Ascending aorta (tissue), 2 donors: ENCODE measurements at places on chromosomes 4 and X.

DNA sequence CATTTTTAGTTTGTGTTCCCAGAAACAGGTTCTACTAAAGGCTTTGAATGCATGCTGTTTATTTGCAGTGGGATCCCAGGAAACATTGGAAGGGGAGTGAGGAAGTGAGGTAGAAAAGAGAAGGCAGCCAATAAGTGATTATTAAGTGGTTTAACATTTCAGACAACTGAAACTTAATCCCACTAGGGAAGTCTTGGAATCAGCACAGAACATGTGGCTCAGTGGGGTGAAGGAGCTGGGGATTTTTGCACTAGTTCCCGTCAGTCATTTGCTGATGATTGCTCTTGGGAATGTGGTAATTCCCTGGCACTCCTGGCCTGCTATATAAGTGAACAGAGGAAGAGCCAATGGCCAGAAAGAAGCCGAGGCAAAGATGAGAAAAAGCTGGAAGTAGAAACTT, 1053.0 kb upstream of the IGFBP7 start:
- no peak for DNase-seq

GRCh38 chr4:124135409-124135813, 577.1 kb downstream of the ANKRD50 start:
- no peak for DNase-seq

DNA sequence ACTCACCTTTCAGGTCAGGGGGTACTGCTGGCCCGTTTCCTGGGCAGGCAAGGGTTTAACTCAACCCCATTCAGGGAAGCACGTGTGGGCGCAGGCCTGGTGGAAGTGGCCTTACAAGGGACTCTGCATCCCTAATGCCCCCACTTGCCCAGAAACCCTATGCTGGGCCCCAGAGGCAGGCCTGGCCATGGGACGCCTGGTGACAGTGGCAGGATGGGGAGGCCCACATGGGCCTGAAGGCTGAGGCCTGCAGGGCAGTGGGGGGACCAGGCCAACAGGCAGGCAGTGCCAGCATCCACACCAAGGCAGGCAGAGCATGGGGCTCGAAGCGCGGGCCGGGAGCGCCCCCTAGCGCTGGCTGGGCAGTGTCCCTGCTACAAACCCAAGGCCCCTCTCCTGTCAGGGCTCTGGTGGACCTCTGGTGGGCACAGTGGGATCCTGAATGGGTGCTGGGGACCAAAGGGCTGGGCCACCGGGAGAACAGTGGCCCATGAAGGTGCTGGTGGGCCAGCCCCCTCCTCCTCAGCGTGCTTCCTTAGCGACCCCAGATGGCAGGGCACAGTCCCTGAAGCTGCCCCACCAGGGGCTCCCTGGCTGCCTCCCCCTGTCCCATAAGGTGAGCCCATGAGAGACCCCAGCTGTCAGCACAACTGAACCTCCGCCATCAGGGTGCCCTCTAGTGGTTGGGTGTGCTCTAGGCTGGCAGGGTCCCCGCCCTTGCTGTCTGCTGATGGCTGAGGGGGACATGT, 16.8 kb downstream of the FGFR3 start:
- no peak for DNase-seq

DNA sequence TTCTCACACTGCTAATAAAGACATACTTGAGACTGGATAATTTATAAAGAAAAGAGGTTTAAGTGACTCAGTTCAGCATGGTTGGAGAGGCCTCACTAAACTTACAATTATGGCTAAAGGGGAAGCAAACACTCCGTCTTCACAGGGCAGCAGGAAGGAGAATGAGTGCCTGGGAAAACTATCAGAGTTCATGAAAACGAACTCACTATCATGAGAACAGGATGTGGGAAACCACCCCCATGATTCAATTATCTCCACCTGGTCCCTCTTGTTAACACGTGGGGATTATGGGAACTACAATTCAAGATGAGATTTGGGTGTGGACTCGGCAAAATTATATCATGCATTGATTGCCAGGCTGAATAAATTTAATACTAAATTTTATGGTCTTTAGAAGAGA, 592.7 kb downstream of the GRXCR1 start:
- no peak for DNase-seq

DNA sequence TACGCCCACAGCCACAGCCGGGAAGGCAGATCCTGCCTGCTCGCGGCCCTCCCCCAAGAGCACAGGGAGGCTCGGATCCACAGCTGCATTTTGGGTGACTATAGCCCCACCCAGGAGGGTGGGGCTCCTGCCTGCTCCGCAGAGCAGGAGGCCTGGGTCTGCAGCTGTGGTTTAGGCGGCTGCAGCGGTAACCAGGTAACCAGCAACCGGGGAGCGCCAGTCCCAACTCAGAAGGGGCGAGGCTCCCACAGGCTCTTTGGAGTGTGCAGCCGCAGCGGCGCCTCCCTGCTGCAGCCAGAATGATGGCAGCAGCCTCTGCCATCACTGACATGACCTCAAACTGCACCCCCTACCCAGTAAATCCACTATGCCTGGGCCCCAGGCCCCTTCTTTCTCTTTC, 148.0 kb upstream of the F9 start:
- no peak for DNase-seq

GRCh38 chr4:90844241-90844640, 717.0 kb downstream of the CCSER1 start:
- no peak for DNase-seq

GRCh38 chrX:136574548-136574947, 42.5 kb downstream of the VGLL1 start:
- no peak for DNase-seq

- DNase-seq = no peak
These were observed 91.7 kb downstream of the HPGD start for GRCh38 chr4:174430576-174430975.

DNA sequence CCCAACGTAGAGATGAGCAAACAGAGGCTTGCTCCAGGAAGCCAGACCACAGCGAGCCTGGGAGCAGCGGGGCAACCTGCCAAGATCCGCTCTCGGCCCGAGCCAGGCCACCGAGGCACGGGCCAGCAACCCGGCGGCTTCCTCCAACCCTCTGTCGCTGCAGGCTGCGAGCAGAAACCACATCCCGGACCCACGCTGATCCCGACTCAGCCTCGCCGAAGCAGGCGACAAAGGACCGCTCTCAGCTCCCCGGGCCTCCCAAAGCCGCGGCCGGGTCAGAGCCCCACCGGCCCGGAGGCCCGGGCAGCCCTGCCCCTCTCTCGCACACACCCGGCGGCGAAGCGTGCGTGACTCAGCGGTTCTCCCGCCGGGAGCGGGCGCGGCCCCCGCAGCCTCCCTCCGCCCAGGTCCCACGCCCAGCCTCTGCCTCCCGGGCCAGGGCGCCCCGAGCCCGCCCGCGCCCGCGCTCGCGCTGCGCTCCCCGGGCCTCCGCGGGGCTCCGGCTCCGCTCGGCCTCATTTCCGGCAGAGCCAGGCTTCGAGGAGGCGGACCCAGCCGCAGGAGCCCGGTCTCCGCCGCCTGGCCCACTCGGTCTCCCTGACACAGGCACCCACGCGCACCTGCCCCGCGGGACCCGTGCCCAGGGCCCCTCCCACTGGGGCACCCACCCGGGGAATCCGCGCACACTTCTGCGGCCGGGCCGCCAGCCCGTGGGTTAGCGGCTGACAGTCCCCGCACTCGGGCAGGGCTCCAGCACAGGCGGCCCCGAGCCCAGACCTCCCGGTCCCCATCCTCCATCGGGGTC, 1.7 kb downstream of the PPP2R2C start:
- peak; percentile 61 for DNase-seq

- DNase-seq = no peak
These were observed at the start of gene SLC25A43 for GRCh38 chrX:119398974-119399771. Gene SLC25A43, plus strand, starts transcription at chrX:119399336. Its CDS starts 68 bp downstream, at chrX:119399404.

DNA sequence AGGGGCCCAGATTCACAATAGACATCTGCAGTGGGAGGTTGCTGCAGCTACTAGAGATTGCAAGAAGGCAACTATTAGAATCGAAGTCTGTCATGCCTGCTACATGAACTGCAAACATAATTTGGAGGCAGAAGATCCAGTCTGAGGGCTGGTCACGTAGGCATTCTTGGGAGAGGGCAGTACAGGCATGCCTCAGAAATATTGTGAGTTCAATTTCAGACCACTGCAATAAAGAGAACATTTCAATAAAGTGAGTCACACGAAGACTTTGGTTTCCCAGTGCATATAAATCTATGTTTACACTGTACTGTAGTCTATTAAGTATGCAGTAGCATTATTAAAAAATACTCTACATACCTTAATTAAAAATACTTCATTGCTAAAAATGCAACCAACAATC, 585.8 kb upstream of the FAT1 start:
- DNase-seq = no peak

GRCh38 chr4:39900966-39901365, 76.7 kb downstream of the PDS5A start:
- no peak for DNase-seq

- no peak for DNase-seq
These were observed 4.0 kb upstream of the PDGFRA start for GRCh38 chr4:54224996-54225597.

- DNase-seq = no peak
These were observed 7.6 kb upstream of the AMELX start for GRCh38 chrX:11285651-11286050.

- DNase-seq = no peak
These were observed 33.0 kb downstream of the TACC3 start for GRCh38 chr4:1754336-1754735.

DNA sequence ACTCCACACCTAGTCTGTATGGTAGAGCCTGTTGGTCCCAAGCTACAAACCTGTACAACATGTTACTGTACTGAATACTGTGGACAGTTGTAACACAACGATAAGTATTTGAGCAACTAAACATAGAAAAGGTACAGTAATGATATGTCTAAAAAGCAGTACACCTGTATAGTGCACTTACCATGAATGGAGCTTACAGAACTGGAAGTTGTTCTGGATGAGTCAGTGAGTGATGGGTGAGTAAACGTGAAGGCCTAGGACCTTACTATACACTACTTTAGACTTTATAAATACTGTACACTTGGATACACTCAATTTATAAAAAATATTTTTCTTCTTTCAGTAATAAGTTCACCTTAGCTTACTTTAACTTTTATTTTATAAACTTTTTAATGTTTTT, 104.0 kb downstream of the TMA16 start:
- DNase-seq = no peak

DNA sequence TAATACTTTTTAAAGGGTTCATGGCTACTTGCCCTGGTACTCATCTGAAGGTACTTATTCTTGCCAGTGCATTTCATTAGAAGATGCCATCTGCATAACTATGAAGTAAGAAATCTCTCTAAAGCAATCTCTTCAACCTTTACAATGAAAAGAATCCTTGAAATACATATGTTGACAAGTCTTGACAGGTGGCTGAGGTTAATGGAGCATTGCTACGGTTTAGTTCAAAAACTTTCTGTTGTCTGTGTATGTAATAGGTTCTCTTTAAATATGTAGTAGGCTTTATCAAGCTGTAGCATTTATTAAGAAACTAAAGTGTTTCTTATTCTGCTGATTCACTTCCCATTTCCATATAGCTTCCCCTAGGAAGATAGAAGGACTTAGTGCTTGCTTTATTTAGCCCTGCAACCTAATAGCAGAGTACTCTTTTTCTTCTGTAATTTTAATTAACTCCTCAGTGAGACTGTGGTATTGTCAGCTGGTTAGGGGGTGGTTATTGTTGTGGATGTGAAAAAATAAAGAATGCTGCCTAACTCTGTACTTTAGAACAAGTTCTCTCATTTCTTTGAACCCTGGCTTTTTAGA, 39.3 kb downstream of the SLAIN2 start:
- no peak for DNase-seq

DNA sequence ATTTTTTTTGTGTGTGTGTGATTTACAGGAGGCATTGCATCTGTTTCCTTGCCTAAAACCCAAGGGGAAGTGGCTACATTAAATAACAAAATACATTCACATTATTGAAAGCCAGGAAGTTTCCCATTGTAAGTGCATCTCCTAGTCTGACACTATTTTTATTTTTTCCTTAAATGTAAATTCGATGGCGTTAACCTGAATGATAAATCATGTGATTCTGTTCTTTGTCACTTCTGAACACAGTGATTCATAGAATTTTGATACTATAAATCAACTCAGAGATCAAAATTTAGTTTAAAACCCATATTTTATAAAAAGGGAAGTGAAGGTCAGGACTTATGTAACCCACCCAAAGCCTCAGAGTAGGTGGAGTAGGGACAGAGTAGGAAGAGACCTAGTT, 258.1 kb downstream of the GABRG1 start:
- no peak for DNase-seq

DNA sequence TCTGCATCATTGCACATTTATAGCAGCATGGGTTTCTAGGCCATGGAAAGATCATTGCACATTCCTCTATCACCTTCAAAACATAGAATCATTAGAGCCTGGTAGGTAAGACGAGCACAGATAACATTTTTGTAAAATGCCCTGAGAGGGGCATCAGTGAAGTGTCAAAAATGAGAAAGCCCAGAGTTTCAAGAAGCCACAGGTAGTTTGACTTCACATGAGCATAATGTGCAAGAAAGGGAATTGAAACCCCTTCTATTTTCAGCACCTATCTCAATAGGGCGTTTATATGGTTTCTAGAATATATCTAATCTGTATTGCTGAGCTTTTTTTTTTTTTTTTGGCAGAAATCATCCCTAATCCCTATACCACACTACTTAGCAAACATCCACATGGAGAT, 2441.7 kb downstream of the ARAP2 start:
- no peak for DNase-seq

DNA sequence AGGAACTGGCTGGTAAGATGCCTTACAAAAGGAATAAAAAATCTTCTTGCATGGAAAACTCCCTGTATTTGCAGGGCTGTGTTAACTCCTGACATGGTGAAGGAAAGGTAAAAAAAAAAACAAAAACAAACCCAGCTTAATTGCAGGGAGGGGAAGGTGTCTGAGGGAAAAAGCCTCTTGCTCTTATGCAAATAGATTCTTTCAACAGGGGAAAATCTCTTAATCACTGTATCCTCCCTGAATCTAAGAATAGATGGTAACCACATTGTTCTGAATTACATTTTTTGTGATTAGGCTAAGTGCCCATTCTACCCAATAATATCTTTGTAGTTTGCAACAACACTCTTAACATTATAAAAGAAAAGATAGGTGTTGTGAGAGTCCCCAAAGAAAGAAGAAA, 172.6 kb downstream of the RBM46 start:
- no peak for DNase-seq

DNA sequence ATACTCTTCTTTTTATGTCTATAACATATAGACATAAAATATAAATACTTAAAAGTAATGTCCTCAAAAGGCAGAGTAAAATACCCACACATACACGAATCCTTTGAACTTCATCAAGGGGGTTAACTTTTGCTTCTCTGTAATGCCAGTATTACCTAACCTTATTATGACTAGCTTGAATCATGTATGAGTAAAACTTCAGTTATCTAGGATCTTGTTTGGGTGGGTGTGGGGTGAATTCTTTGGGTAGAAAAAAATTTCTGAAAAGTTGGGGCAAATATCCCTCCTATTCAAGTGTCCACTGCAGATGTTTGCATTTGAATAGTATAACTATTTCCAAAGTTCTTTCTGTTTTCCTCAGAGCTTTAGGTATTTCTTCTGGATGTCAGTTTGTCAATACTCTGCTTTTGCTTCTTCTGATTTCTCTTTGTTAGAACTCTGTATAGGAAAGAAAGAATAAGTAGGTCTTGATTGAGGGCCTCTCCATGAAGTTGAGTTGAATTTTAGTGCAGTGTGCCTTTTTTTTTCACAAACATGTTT, 173.8 kb downstream of the ADGRL3 start:
- no peak for DNase-seq
